ENCODE measurements at places on chromosomes 3 and 15. TPM values are rescaled to one million over a fixed set of nuclear protein-coding genes. Genes with fewer than 3 reads are reported as not detected.

The DUOXA2 gene
- not detected for total RNA-seq

The PGBD4 gene
- 3.0 TPM for total RNA-seq

The GREM1 gene
- under 0.01 TPM for total RNA-seq

The ARHGEF26 gene
- 31.2 TPM for total RNA-seq

The NAA80 gene
- 4.2 TPM for total RNA-seq

The SI gene
- not detected for total RNA-seq

Data from SK-MEL-5 (cell line).